ENCODE measurements at places on chromosomes 5 and 9. TPM values are rescaled to one million over a fixed set of nuclear protein-coding genes. Genes with fewer than 3 reads are reported as not detected.

DNA sequence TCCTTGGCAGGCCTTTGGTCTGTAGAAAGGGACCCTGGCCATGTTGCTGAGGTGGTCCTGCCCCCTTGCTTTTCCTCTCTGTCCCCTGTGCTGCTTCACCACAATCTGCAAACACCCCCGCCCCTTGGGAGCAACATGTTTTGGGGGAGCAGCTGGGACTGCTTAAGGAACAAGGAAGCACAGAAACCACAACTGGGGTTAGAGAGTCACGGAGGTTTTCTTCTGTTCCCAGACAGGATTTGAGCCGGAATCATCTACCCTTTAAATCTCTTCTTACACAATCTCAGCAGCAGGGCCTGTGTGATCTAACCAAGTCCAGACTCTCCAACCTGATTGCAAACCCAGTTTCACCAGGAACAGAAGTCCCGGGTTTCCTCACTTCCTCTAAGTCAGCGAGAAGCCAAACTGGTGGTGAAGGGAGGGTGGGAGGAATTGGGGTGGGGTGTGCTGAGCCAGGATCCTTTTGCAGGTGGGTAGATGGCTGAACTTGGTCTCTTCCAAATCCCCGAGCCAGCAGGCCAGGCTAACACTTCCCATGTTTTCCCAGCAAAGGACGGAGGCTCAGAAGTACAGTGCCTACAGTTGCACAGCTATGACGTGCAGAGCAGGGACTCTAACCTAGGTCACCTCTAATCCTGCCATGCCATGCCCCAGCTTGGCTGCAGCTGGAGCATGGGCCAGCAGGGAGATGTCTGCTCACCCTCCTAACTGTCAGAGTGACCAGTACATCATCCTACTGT is 25.0 kb downstream of the SH3PXD2B start:
- no peak for DNase-seq

GRCh38 chr5:168362097-168362885 is 70.8 kb downstream of the WWC1 start:
- no peak for DNase-seq

- no peak for DNase-seq
Measured at GRCh38 chr5:109707531-109707930, 17.8 kb downstream of the MAN2A1 start.

- DNase-seq = no peak
Measured at GRCh38 chr5:162796507-162796906, 640.9 kb upstream of the CCNG1 start.

PRLR gene
- 2.0 TPM for total RNA-seq

Measured in heart left ventricle (tissue), 16 donors.